Activated CD4-positive, alpha-beta T cell treated with anti-CD3 and anti-CD28 coated beads, Interleukin-2, amount 10 ng/mL, durations not matched to agents 24 days and 14 days (primary cell): ENCODE measurements at places on chromosomes 4 and X.

- DNase-seq = no peak
These were observed 5.2 kb upstream of the NUP54 start for GRCh38 chr4:76153356-76153755.

DNA sequence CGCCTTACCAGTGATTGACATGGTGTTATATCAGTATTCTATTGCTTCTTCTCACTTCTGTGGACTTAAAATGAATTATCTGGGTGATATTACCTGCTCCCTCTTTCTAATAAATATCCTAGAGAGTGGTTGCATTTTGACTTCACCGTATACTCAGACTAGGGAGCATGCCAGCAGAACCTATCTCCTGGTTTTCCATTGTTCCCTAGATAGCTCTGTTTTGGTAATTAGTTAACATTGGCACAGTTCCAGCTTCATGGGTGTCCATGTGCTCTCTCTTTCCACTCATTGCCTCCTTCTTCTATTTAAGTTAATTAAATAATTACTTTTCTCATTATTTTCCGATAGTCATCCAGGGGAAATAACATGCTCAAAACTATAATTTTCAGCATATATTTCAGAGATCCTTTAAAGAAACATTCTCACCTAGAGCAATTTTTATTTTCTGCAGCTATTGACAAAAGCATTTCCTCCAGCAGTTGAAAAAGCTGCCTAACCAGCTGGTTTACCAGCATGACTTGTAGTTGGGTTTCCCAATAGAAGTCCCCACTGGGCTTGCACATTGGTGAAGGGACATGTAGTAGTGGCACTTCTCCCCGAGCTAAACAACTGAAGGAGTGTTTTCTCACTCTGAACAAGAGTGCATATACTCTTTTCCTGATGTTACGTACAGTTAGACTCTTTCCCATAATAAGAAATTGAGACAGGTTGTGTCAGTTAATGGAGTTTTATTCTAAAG is 27.9 kb upstream of the PAPSS1 start:
- DNase-seq = peak; percentile 50

DNA sequence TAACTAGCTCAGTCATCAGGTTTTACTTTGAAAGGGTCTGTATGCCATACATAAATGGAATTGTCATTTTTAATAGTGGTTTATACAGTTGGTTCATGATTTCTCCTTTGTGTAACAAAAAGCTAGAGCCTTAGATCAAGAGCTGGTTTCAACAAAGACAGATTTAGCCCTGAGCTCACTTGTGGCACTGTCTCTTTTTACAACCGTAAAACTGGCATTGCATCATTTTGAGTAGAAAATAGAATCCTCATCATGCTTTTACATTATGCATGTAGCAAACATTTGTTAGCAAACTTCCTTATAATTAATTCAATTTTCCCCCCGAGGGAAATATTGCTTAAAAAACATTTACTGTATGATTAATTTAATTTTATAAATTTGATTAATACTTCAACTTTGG is 1871.5 kb downstream of the ARAP2 start:
- no peak for DNase-seq

DNA sequence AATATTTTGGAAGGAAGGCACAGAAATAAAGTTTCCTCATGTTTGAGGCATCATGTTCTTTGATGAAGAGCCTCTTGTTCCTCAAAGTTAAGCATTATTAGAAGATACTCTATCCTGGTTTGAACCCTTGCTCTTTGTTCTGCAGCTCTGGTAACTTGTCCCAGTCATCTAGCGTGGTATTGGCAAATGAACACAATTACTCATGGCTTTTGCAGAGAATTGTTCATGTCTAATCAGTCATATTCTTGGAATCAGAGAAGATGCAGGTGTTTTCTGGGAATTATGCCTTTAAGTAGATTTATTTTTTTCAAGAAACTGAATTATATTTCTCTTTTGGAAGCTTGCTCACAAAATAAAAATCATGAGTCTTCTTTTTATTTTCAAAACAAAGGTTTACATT is 52.9 kb upstream of the HPGDS start:
- DNase-seq = no peak

DNA sequence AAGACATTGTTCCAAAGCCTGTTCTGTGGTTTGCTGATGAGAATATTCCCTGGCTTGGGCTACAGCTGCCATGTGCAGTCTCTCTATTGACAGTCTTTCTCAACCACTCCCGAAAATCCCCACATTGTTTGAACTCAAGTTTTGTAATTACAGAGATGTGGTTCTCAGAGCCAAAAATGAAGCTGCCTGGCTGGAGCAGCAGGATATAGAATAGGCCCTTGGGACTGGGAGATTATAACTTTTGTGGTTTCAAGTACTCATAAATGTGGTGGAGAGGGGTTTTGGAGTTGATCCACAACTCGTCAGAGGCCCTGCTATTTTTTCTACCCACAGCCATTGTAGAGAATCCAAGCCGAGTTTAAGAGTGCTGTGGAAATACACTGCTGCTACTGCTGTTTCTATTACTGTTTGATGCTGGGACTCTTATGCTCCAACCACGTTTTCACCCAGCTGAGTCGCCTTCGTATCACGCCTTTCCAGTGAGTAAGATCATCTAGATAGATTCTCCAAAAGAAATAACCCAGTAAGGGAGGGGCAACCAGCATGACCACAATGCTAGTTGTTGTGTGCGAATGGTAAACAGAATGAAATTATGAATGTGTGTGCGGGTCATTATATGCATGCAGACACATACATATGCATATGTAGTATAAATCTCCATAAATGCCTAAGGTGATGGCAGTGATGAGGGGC is 57.1 kb upstream of the ATXN3L start:
- no peak for DNase-seq

- no peak for DNase-seq
These were observed 51.1 kb downstream of the SPANXN3 start for GRCh38 chrX:143466130-143466529.

- DNase-seq = no peak
These were observed 566.3 kb downstream of the IL15 start for GRCh38 chr4:142202404-142203332.

DNA sequence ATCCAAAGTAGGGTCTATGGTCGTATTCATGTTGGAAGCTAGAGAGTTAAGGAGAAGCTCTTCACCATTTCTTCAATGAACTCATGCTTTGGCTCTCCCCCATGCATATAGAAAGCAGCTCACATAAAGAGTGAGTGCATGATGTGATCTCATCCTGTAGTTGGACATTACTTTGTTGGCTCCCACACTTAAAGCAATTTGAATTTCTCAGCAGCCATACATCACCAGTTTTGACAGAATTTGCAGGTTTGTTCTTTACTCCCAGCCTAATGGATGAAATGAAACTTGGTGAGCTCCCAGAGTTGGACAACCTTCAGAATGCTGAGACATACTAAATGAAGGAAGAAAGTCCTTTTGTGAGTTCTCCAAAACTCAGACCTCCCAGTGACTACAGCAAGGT is 613.5 kb downstream of the IQCM start:
- DNase-seq = no peak
